Activated CD4-positive, alpha-beta T cell treated with anti-CD3 and anti-CD28 coated beads, Interleukin-2, amount 10 ng/mL, durations not matched to agents 24 days and 14 days (primary cell): ENCODE measurements at places on chromosomes 7 and 10. TPM values are rescaled to one million over a fixed set of nuclear protein-coding genes. Genes with fewer than 3 reads are reported as not detected.

The EPHB4 gene
- 2.7 and 3.0 TPM in 2 replicates for total RNA-seq

The HMX3 gene
- not detected in 2 replicates for total RNA-seq

The ACTR1A gene
- total RNA-seq, result 60.9 and 64.8 TPM in 2 replicates

The CPA1 gene
- not detected in 2 replicates for total RNA-seq

GRCh38 chr7:142934056-142934455 lies 510 bp upstream of the TRPV5 start:
- DNase-seq, result no peak

DNA sequence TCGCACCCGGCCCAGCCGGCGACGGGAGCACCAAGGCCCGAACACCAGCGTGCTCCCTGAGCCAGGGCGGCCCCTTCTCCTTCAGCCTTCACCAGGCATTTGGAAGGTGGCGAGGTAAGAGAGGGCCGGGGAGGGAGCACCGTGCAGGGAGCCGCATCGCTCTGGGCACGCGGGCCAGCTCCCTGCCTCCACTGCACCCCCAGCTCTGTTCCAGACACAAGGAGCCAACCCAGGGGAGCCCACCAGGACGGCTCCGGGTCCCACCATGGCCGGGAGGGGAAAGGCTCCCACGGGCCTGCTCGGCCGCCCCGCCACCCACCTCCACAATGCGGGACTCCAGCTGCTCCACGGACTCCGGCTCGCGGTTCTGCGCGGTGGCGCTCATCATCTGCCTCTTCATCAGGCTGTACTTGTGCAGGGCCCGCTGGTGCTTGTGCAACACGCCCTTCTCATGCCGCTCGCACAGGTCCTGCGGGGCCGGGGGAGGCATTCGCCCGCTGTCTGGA lies 15.1 kb downstream of the NUDT1 start:
- no peak for DNase-seq

- DNase-seq, result peak; percentile 89
Observed at GRCh38 chr7:149883452-149883861, 9.7 kb downstream of the ATP6V0E2 start.

- no peak for DNase-seq
Observed at GRCh38 chr7:47461161-47461560, 120.8 kb downstream of the TNS3 start.

GRCh38 chr7:37732253-37732652 lies 48.7 kb downstream of the GPR141 start:
- DNase-seq, result peak; percentile 60

DNA sequence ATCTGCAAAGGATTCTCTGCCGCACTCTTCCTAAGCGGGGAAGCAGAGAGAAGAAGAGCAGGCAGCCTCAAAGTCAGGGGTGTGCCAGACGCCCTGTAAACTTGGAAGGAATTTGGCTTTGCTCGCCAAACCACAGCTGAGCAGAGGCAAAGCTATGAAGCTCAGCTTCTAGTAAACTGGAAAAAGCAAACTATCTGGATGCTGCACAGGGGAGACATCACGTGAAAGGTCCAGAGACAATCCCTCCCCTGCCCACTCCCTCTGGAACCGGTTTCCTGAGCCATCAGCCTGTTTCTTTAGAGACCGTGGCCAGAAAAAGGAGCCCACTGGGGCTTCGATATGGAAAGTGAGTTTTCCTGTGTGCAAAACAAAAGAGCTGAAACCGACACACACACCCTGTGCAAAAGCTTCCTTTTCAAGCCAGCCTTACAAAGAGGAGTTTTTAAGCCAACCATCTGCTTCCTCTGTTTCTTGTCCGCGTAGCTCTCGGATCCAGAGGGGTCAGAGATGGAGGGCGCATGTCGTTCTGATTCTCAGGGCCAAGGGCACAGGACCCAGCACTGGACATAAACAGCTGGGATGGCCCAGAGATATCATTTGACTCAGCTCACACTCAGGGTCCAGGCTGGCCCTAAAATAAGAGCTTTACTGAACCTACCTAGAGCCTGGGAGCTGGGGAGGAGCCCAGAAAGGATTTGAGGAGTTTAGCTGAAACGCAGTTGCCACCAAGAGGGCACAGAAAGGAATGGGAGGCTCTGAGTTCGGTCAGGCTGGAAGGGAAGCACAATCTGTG lies 58.2 kb upstream of the DNAAF5 start:
- no peak for DNase-seq
